ENCODE measurements at places on chromosomes 3 and 15. TPM values are rescaled to one million over a fixed set of nuclear protein-coding genes. Genes with fewer than 3 reads are reported as not detected.

- H3K27ac ChIP-seq, result no peak overlapping the region
- no peaks in the 10 kb centered on the region for H3K36me3 ChIP-seq
- H3K4me1 ChIP-seq, result no peaks in the 10 kb centered on the region
- no peak for DNase-seq
- H3K27me3 ChIP-seq, result no peaks in the 10 kb centered on the region
- H3K4me3 ChIP-seq, result no peak overlapping the region
Observed at GRCh38 chr3:86228101-86228500, 762.8 kb downstream of the VGLL3 start.

GRCh38 chr3:179791793-179792192 is 139.0 kb downstream of the USP13 start:
- H3K27me3 ChIP-seq, result no peaks in the 10 kb centered on the region
- no peak overlapping the region for H3K4me3 ChIP-seq
- no peak for DNase-seq
- H3K36me3 ChIP-seq, result no peaks in the 10 kb centered on the region
- H3K4me1 ChIP-seq, result peaks cover 8% of the 10 kb centered on the region

The PRSS50 gene
- total RNA-seq, result 0.05 TPM

The C15orf62 gene
- 1.1 TPM for total RNA-seq

All from thymus (tissue), 14 donors.